HFFc6 (cell line): ENCODE measurements at places on chromosomes 12 and 14. TPM values are rescaled to one million over a fixed set of nuclear protein-coding genes. Genes with fewer than 3 reads are reported as not detected.

- H3K27ac ChIP-seq, result no peak overlapping the region
- H3K4me1 ChIP-seq, result no peaks in the 10 kb centered on the region
- no peak overlapping the region for H3K4me3 ChIP-seq
- H3K27me3 ChIP-seq, result peaks cover 33% of the 10 kb centered on the region
- no peak for DNase-seq
These were observed 19.7 kb downstream of the HAL start for GRCh38 chr12:95976416-95976832.

ITFG2 gene
- total RNA-seq, result 19.5 to 22.3 TPM (median 19.7 TPM) in 3 replicates

ALKBH2 gene
- 12.3 to 15.6 TPM (median 14.1 TPM) in 3 replicates for total RNA-seq

DNA sequence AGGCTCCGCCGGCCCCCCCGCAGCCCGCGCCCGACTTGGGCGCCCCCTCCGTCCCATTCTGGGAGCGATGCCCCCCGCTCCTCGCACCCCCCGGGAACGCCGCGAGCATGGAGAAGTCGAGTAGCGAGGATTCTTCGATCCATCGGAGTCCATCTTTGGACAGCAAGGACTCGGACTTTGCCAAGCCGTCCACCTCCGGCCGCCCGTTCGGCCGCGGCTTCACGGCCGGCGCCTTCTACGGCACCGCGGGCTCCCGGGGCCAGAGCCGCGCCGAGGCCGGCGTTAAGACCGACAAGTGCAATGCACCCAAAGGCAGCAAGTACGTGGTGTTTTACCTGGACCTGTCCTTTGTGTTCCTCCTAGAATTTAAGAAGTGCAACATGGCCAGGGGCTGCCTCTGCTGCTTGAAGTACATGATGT is 123.6 kb downstream of the TSPAN9 start:
- H3K4me3 ChIP-seq, result peak overlapping the region; percentile 68
- DNase-seq, result no peak
- H3K27me3 ChIP-seq, result peaks cover 13% of the 10 kb centered on the region

DNA sequence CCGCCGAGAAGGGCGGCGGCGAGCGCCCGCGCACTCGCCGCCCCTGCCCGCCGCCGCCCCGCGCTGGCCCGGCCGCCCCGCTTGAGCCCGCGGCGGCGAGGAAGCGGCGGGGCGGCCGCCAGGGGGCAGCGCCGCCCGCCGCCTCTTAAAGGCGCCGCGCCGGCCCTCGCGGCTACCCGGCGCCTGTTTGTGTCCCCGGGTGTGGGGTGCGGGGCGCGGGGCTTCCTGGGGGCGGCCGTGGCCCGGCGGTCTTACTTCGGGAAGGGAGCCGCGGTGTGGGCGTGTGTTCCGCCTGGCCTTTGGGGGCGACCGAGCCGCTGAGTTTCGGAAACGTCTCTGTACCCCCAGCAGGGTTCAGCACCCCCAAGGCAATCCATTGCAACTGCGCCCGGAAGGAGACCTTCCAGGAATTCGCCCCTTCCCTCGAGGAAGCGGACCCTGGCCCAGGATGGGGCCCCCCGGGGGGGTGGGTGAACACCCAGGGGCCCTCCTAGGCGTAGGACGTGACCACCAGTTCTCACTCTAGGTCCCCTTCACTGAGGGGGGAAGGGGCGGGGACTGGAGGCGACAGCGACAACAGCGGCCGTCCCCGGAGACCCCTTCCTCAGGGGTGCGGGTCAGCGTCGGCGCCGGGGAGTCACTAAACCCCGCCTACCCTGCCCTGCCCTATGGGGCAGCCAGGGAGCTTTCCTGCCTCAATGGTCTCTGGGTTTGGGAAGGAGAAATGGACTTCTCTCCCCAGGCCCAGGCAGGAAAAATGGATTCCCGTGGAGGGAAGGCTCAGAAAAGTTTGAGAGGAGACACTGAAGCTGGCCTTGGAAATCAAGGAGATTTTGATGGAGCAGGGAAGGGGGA is at the start of gene ITPK1:
Gene ITPK1 (minus strand): TSS at position 105 of the 855 bp plus-strand sequence. CDS start 762 bp downstream, outside the sequence.
- H3K36me3 ChIP-seq, result no peaks in the 10 kb centered on the region
- H3K27ac ChIP-seq, result peak within 1 kb of the TSS; percentile 58
- no peak for DNase-seq
- H3K4me1 ChIP-seq, result peaks cover 28% of the 10 kb centered on the region

GRCh38 chr14:105294142-105294597 is 6.6 kb downstream of the BRF1 start:
- H3K27ac ChIP-seq, result peak overlapping the region; percentile 72
- H3K4me3 ChIP-seq, result no peak overlapping the region
- peaks cover 12% of the 10 kb centered on the region for H3K4me1 ChIP-seq
- H3K36me3 ChIP-seq, result no peaks in the 10 kb centered on the region
- peak; percentile 36 for DNase-seq
- no peaks in the 10 kb centered on the region; the same call in 1 of the 2 replicates for H3K27me3 ChIP-seq

DNA sequence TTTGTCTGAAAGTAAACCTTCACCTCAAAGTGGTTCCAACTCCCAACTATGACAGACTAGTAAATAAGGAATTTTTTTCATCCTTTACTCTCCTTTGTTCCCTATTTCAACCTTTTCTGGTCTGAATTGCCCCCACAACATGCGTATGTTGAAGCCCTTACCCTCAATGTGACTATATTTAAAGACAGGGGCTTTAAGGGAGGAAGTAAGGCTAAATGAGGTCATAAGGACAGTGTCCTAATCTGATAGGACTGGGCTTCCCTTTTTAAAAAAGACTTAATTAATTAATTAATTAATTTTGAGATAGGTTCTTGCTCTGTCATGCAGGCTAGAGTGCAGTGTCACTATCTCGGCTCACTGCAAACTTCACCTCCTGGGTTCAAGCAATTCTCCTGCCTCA is 86.3 kb downstream of the VCPKMT start:
- no peak overlapping the region for H3K4me3 ChIP-seq
- no peak for DNase-seq
- peaks cover 1% of the 10 kb centered on the region for H3K27me3 ChIP-seq
- peaks cover 29% of the 10 kb centered on the region for H3K4me1 ChIP-seq
- peaks cover 10% of the 10 kb centered on the region for H3K36me3 ChIP-seq

DNA sequence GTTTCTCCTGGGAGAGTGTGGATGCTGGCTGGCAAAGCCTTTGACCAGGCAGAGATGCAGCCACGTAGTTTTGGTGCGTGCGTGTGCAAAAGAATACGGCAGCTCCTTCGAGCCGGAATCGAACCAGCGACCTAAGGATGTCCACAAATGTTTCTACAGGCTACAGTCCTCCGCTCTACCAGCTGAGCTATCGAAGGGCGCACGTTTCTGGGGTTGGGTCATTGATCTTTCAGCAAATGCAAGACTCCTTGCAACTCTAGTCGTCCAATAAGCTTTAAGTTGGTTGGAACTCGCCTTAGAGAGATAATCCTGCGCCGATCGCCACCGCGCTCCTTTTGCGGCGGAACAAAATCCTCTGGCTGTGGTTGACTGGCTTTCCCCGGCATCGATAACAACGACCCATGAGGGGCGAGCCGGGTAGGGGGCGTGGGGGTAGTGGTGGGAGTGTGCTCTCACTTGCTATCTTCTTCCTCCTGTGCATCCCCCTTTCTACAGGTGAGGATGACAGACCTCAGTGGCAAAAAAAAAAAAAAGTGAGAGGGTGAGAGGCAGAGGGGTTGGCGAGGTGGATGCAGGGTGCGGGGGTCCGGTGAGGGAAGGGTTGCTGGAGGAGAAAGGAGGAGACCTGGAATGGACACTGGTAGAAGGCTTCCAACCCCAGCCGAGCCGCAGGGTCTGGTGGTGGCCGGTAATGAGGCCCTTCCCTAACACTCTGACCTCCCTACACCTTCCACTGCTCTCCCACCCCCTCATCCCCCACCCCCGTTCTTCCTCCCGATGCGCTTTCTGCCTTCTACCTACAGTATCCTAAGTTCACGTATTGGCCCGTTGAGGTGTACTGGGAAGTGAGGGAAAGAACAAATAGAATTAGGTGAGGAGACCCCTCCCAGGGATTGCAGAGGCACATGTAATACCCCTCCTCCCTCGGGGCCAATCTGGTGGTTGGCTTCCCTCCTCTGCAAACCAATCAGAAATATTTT is 11.8 kb upstream of the OR6S1 start:
- H3K4me1 ChIP-seq, result peaks cover 6% of the 10 kb centered on the region
- peak; percentile 85 for DNase-seq
- H3K4me3 ChIP-seq, result peak overlapping the region; percentile 81
- no peaks in the 10 kb centered on the region for H3K36me3 ChIP-seq

OR6C75 gene
- not detected in 2 replicates for total RNA-seq

PMCH gene
- not detected in 3 replicates for total RNA-seq

- H3K36me3 ChIP-seq, result no peaks in the 10 kb centered on the region
- H3K27ac ChIP-seq, result no peak overlapping the region
- peak; percentile 19 for DNase-seq
- peaks cover 17% of the 10 kb centered on the region for H3K4me1 ChIP-seq
- H3K27me3 ChIP-seq, result peaks cover 3% of the 10 kb centered on the region
These were observed 135.9 kb upstream of the MDM1 start for GRCh38 chr12:68468036-68468435.

- H3K27me3 ChIP-seq, result no peaks in the 10 kb centered on the region
- H3K4me3 ChIP-seq, result no peak overlapping the region
- H3K27ac ChIP-seq, result no peak overlapping the region
- 0 out of 2 replicates have a peak, but pooled peaks cover 8% of the 10 kb centered on the region for H3K36me3 ChIP-seq
- no peak for DNase-seq
- no peaks in the 10 kb centered on the region; the same call in 1 of the 2 replicates for H3K4me1 ChIP-seq
These were observed 234.8 kb downstream of the TTC6 start for GRCh38 chr14:37830271-37830670.

OVCH1 gene
- total RNA-seq, result not detected in 2 replicates

- no peak overlapping the region for H3K4me3 ChIP-seq
- DNase-seq, result no peak
- H3K27me3 ChIP-seq, result no peaks in the 10 kb centered on the region
- no peaks in the 10 kb centered on the region; the same call in 1 of the 2 replicates for H3K36me3 ChIP-seq
- H3K4me1 ChIP-seq, result no peaks in the 10 kb centered on the region; the same call in 1 of the 2 replicates
These were observed 156.6 kb downstream of the FOXA1 start for GRCh38 chr14:37438444-37438843.

GRCh38 chr14:76432827-76433752 is 57.2 kb downstream of the ESRRB start:
- DNase-seq, result no peak
- peaks cover 30% of the 10 kb centered on the region for H3K27me3 ChIP-seq
- H3K4me3 ChIP-seq, result no peak overlapping the region

B3GNT4 gene
- total RNA-seq, result 0.39 TPM in 1 of 3 replicates, not detected in the others

DNA sequence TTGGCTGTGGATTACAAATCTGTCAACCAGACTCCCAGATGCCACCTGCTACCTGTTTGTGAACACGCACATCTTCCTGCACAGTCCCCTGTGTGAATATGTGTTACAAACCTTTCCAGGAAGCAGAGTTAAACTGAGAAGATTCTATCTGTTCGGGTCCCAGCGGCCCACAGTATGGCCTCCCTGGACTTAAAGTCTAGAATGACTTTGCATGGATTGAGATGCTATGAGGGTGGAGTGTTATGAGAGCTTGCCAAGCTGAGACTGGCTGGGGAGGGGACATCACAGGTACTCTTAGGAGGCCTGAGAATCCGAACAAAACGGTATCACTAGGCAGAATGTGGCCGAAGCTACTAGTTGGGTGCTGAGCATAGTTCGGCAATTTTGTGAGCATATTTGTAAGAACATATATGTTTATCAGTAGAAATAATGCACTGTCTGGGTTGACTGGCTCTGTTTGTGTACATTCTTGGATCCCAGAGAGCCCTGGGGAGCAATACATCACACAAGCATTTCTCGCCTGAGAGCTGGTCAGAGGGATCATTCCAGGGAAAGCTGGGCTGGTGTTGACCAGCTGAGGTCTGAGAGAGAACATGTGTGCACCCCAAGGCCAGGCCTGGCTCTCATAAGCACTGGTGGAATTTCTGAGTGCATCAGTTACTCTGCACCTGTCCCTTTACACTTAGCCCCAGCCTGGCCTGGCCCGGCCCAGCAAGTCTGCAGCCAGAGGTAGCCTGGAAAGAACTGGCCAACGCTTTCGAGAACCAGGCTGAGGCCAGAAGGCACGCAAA is 29.8 kb upstream of the LTBP2 start:
- no peak overlapping the region for H3K27ac ChIP-seq
- H3K27me3 ChIP-seq, result peaks cover 5% of the 10 kb centered on the region; the same call in 1 of the 2 replicates
- H3K36me3 ChIP-seq, result no peaks in the 10 kb centered on the region
- DNase-seq, result no peak
- H3K4me3 ChIP-seq, result no peak overlapping the region

- peak overlapping the region; percentile 89 for H3K4me3 ChIP-seq
- H3K27me3 ChIP-seq, result peaks cover 22% of the 10 kb centered on the region
- H3K36me3 ChIP-seq, result peaks cover 4% of the 10 kb centered on the region; the same call in 1 of the 2 replicates
- H3K4me1 ChIP-seq, result peaks cover 63% of the 10 kb centered on the region
- no peak for DNase-seq
- peak overlapping the region; percentile 63; the same call in 1 of the 2 replicates for H3K27ac ChIP-seq
These were observed 3.7 kb upstream of the SIX1 start for GRCh38 chr14:60652674-60653651.

GRCh38 chr14:61589691-61590581 is 105.4 kb upstream of the HIF1A start:
- H3K4me1 ChIP-seq, result peaks cover 58% of the 10 kb centered on the region
- no peak overlapping the region for H3K27ac ChIP-seq
- no peak overlapping the region for H3K4me3 ChIP-seq
- DNase-seq, result no peak

VRTN gene
- not detected in 3 replicates for total RNA-seq

DNA sequence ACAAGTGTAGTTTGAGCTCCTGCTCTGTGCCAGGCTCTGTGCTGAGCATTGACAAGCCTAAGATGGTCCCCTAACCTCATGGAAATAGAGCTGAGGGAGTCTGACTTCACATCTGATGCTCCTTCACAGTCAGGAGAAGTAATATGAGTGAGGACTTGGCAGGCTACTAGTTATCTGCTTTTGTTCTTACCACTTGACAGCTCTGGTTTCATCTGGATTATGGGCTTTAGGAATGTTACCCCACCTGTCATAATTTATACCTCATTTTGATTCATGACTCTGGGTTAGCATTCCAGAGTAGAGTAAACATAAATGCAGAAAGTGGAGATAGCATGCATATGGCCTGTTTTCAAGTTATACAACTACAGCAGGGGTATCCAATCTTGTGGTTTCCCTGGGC is 40.5 kb downstream of the ATP6V1D start:
- H3K36me3 ChIP-seq, result peaks cover 9% of the 10 kb centered on the region
- H3K4me3 ChIP-seq, result no peak overlapping the region
- H3K4me1 ChIP-seq, result no peaks in the 10 kb centered on the region
- no peak overlapping the region for H3K27ac ChIP-seq

DDN gene
- total RNA-seq, result 0.18 to 0.31 TPM (median 0.25 TPM) in 3 replicates

IKZF4 gene
- total RNA-seq, result 5.1 to 7.2 TPM (median 5.9 TPM) in 3 replicates

TPPP2 gene
- total RNA-seq, result not detected in 3 replicates

DNA sequence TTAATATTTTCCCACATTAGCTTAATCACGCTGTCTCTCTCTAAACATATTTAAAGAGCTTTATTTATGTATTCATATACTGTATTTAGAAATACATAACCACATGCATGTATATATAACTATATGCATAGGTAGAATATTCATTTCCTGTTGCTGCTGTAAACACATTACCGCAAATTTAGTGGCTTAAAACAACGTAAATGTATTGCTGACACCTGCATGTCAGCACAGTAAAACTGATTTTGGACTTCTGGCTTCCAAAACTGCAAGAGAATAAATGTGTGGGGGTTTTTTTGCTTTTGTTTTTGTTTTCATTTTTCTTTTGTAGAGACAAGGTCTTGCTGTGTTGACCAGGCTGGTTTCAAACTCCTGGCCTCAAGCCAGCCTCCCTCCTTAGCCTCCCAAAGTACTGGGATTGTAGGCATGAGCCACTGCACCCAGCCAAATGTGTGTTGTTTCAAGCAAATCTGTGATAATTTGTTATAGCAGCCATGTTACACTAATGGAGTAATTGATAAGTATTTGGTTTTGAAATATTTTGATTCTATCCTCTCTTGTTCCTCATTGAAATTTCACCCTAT is 61.9 kb upstream of the CMKLR1 start:
- no peaks in the 10 kb centered on the region for H3K4me1 ChIP-seq
- no peak for DNase-seq
- no peak overlapping the region for H3K27ac ChIP-seq
